ENCODE measurements at places on chromosomes 5 and 9. TPM values are rescaled to one million over a fixed set of nuclear protein-coding genes. Genes with fewer than 3 reads are reported as not detected.

- no peak for DNase-seq
Observed at GRCh38 chr9:26502311-26502710, 390.3 kb downstream of the CAAP1 start.

DNA sequence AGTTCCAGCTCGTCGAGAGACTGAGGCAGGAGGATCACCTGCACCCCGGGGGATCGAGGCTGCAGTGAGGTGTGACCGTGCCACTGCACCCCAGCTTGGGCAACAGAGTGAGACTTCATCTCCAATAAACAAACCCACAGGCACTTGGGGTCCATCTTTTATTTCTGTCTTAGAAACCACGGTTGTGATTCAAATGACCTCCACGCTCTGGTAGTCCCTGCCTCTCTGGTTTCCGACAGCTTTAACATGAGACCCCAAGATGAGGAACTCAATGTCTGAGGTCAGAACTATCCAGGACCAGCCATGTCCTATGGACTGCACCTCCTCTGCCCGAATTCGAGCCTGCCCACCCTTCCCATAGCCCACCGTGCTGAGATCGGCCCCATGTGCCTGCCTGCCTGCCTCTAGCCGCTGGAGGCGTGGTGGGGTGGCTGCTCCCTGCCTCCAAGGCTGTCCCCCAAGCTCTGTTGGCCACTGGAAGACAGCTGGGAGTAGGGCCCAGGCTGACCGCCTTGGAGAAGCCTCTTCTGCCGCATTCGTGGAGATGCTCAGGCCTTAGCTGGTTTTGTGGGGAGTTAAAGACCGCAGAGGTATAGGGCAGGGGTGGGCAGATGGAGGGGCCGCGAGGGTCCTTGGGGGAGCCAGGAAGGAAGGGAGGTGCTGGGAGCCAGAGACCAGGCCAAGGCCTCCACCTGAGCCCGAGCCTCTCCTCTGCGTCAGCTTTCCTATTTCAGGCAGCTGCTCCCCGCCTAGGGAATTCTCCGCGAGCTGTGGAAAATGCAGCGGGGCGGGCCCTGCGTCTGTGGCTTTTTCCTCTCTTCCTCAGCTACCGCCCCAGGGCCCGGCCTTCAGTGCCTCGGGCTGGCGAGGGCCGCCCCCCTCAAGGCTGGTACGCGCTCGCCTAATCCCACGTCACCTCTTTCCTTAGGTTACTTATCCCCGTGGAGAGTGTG is 6.9 kb upstream of the WDR5 start:
- DNase-seq, result no peak

DNA sequence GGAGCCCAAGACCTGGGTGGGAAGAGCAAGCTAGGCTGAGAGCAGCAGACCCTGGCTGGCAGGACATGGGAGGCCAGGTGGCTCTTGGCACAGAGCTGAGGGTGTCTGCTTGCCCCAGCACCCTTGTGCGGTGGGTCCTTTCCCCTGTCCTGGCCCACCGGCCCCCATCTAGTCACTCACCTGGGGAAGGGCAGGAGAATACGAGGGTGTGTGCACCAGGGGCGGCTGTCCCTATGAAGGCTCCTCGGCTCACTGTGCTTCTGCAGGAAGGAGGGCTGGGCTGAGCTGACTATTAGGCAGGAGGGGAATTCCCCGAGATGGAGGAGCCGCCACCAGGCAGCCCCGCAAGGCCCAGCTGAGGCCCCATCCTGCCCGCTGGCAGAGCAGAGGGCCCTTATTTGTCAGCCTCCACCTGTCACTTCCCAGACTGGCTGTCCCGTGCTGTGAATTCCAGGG is 6.1 kb upstream of the TNIP1 start:
- DNase-seq, result no peak

DNA sequence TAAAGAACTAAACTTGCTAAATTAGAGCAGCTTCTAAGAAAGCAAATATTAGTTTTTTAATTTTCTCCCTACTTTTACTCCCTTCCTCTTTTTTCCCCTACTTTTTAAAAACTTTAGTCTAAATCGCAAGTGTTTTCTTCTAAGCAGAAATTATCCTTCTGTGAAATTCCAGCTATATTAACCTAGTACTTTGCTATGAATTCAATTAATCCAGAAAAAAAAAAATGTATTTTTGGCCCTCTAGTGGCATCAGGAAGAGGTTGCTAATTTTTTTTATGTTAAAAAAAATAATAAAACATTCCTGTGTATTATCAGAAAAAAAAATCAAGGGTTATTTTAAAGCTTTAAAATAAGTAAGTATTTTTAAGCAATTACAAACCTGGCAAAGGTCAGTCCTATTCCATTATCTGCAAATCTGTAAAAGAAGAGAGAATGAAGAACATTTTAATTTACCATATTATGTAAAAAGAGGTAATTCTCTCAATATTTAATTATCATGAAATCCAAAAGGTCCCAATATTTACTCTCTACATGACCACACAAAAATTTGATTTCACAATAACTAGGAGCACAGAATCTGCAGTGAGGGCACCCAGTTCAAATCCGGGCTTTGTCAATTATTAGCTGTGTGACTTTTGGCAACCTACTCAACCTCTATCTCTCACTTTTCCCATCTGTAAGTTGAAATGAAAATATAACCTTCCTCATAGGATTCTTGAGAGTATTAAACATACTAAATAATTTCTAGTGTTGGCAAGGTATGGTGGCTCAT is 52.0 kb downstream of the CEMIP2 start:
- DNase-seq, result no peak

DNA sequence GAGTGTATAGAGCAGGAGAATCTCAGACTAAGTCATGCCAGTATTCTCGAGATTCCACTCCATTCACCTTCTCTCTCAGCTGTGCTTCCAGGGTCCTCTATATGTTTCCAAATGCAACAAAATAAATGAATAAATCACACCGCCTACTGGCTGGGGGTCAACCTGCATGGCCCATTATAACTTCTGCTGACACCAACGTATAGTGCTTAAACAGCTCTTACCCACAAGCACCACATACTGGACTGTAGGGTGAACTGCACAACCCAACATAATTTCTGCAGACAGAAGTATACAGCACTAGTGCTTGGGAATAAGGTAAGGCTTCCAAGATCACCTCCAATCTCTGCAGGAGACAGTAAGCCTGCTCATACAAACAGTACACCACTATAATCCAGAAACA is 33.1 kb upstream of the HTR4 start:
- DNase-seq, result no peak

DNA sequence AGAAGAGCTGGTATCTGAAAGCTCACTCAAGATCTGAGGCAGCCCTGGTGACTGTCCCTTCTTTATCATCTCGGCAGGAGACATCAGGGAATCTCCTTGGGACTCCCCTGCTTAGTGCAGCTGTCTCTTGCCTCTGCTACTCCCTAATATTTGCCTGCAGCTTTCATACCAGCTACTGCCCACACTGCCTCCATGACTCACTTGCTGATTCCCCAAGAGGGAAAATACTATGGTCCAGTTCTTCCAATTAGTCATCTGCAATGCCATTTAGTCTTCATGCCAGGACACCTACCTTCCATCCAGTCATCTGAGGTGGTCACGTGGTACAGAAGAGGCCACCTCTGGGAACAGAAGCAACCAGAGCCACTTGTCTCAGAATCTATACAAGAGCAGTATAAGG is 270.8 kb downstream of the NTRK2 start:
- no peak for DNase-seq

Gene RACK1
- total RNA-seq, result 1,628 TPM

Gene PCDHGC4
- 20.0 TPM for total RNA-seq

Gene PELO
- 29.3 TPM for total RNA-seq

Gene MARVELD2
- total RNA-seq, result 12.9 TPM
